Cardiac muscle cell (in vitro differentiated cells and primary cell): ENCODE measurements at places on chromosomes 16 and 17.

GRCh38 chr17:11916091-11916490 lies 81.2 kb downstream of the ZNF18 start:
- DNase-seq = no peak

DNA sequence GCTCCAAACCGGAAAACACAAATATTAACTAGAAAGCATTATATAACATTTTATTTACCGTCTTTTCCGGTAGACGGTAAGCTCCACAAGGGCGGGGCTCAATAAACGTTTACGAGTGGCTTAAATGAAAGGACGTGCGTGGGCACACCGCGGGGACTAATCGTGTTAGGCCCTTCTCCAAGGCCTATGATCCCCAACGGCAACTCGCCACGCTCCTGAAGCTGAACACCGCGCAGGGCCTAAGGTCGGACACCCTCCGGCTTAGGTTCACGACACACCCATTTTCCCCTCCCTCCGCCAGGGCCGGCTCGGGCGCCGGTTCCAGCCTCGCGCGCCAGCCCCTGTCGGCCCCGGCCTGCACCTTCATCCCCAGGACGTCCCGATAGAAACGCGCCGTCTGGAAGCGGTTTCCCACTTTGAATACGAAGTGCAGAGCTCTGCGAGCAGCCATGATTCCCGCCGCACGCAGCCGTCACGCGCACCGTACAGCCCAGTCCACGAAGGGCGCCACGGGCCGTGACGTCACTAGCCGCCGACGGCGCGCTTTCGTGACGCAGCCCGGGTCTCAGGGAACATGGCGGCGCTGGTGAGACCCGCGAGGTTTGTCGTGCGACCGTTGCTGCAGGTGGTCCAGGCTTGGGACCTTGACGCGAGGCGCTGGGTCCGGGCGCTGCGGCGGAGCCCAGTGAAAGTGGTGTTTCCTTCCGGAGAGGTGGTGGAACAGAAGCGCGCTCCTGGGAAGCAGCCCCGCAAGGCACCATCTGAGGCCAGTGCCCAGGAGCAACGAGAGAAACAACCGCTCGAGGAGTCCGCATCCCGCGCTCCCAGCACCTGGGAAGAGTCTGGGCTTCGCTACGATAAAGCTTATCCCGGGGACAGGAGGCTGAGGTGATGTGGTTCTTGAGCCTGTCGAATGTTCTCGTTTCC lies at the start of the genes GLOD4 and MRM3:
Gene GLOD4, minus strand, starts transcription at position 476 of the 927 bp plus-strand sequence. Its CDS starts 25 bp downstream, at position 451.
Gene MRM3, plus strand, starts transcription at position 549 of the 927 bp plus-strand sequence. Its CDS starts 26 bp downstream, at position 575.
- DNase-seq = peak; percentile 92

DNA sequence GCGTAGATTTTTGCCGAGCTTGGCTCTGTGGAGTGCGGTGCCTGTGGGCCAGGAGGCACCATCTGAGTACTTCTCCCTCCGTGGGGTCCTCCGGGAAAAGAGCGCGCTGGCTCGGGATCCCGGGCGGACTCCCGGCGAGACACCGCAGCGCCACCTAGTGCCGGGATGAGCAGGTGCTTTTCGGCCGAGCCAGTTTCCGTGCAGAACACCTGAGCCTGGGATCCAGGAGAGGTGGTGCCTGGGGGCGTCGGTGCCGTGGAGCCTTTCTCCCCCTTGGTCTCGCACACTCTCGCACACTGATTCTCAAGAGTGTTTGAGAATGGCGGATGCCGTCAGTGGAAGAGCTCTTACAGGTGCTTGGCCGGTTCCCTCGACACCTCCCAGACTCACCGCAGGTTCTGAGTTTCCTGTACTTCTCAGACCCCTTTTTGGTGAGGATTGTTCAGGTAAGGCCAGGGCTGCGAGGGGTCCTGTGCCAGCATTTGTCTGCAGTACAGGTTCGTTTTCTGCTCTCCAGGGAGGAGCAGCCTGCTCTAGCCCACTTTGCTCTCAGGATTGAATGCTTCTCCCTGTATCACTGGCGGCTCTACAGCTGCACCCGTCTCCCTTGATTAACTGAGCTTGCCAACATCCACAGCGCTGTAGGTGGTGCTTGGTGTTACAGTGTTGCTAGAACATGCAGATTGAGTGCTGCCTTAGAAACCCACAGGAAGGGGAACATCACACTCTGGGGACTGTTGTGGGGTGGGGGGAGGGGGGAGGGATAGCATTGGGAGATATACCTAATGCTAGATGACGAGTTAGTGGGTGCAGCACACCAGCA lies 23.3 kb downstream of the TBCD start:
- DNase-seq = peak; percentile 74

GRCh38 chr17:1078831-1079561 lies 82.1 kb downstream of the TIMM22 start:
- DNase-seq = no peak

DNA sequence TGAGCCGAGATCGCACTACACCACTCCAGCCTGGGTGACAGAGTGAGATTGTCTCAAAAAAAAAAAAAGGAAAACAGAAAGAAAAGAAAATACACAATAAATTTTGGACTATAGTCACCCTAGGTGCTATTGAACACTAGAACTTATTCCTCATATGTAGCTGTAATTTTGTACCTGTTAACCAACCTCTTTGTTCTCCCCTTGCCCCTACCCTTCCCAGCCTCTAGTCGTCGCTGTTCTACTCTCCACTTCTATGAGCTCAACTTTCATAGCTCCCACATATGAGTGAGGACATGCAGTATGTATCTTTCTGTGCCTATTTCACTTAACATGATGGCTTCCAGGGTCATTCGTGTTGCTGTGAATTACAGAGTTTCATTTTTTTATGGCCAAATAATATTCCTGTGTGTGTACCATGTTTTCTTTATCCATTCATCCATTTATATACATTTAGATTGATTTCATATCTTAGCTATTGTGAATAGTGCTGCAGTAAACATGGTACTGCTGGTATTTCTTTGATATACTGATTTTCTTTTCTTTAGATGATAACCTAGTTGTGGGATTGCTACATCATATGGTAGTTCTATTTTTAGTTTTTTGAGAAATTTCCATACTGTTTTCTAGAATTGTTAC lies 28.3 kb downstream of the VPS35L start:
- peak; percentile 73 for DNase-seq

GRCh38 chr16:81457326-81458133 lies 12.9 kb downstream of the CMIP start:
- no peak for DNase-seq

GRCh38 chr16:73399486-73399885 lies 351.6 kb upstream of the ZFHX3 start:
- no peak for DNase-seq

GRCh38 chr16:27738596-27738995 lies 188.7 kb downstream of the KATNIP start:
- no peak for DNase-seq

- no peak for DNase-seq
Measured at GRCh38 chr16:85002608-85003007, 8.7 kb downstream of the ZDHHC7 start.

DNA sequence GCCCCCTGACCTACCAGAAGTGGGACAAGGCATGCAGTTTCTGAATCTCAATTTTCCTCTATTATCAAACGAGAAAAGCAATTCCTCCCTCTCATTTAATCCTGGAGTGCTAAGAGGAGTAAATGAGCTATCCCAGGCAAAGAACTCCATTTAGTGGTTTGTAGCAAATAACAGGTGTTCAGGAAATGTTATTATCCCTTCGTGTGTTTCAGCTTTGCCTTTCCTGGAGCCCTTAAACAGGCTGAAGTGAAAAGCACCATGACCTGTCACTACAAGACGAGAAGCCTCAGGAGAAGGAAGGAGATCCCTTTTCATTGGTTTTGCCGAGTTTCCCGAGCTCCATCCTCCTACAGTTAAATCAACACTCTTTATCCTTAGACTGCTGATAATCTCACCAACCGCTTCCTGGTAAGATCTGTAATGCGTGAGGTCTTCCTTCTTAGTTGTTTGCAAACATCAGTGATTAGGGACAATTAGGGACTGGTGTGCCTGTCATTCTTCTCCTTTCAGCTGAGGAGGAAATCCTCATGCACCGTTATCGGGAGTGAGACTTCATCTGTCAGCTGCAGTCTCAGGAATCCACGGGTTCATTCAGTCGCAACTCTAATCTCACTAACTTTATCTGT lies 30.8 kb upstream of the MYOCD start:
- DNase-seq = peak; percentile 46

DNA sequence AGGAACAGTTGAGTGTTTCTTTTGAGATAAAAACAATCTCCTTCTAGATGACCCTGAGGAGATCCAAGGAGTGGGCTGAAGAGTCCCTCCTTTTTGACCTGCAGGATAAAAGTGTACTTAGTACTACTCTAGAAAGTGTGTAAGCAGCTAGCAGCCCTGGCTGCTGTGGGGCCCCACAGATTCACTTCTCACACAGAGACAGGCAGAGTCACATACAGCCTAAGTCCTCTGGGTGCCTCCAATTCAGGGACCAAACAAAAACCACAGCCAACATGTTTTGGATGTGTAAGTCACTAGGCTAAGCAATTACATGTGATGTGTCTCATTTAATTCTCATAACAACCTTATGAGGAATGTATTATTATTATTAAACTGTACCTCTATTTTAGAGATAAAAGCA lies 97.1 kb downstream of the TMEM100 start:
- no peak for DNase-seq

- DNase-seq = no peak
Measured at GRCh38 chr16:76370344-76370743, 93.1 kb downstream of the CNTNAP4 start.

DNA sequence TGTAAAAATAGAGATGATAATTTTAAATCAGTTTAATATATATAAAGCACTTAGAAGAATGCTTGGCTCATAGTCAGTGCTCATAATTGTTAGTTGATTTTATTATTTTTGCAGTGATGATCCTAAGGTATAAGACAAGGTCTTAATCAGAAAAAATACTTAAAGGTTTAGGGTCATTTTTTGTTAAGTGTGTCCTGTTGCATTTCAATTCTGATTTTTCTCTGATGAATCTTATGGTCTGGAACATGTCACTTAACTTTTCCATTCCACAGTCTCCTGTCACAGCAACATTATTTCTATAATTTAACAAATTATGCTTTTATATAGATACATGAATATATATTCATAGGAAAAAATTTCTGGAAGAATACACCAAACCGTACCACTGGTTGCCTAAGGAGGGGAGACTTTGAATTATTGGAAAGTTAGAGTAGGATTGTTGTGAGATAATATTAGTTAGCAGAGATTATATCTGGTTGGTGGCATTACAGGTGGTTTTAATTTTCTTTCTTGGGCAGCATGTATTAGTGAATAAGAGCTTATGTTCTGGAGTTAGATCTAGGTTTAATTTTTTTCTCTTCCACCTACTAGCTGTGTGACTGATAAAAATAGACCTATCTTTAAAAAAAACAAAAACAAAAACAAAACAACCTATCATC lies 188.7 kb downstream of the TANC2 start:
- no peak for DNase-seq

GRCh38 chr17:7932483-7932891 lies 481 bp downstream of the CNTROB start:
- peak; percentile 32 for DNase-seq

DNA sequence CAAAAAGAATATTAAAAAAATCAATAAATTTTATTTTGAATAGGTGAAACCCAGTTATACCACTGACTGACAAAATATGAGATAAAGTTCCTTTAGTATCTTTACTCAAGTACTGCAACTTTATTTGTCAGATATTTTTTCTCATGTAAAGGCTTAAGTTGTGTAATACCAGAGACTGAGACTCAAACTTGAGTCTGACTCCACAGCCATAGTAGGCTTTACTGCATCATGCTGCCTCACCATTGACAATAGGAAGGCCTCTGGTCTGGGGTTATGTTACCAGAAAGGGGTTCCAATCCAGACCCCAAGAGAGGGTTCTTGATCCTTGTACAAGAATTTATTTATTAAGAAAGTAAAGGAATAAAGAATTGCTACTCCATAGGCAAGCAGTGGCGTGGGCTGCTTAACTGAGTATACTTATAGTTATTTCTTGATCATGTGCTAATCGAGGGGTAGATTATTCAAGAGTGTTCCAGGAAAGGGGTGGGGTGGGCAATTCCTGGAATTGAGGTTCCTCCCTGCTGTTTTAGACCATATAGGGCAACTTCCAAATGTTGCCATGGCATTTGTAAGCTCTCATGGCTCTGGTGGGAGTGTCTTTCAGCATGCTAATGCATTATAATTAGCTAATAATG lies 187.4 kb upstream of the WSB1 start:
- DNase-seq = no peak

DNA sequence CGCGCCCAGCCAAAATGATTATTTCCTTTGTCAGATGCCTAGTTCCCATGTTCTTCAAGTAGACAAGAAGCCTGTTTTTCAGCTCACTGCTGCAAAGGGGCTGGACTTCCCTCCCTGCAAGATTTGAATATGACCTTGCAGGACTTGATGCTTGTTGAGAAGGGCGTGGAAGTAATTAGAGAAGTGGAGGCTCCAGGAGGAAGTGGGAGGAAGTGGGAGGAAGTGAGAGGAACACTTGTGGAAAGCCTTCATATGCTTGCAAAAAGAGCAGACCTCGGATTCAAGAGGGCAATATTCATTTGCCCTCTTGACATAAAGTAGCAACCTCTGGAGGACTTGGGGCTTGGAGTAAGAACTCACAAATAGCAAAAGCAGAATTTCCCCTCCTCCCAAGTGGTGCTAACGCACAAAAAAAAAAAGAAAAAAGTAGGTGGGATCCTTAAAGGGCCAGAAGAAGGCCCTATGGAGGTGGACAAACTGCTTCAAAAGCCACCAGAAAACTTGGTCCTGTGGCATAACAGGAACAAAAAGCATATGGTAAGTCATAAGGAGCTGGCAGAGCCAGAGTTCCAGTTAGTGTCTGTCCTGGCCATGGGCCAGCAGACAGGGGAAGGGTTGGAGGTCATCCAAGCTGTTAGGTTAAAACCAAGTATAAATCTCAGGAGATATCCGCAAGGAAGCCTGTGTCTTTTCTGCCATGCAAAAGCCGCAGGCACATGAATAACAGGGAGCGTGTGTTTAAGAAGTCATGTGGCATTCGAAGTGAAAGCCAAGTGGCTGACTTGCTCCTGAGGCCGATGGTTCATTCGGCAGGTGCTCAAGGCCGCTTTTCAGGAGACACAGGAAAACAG lies 20.6 kb upstream of the PRKAR1A start:
- no peak for DNase-seq

DNA sequence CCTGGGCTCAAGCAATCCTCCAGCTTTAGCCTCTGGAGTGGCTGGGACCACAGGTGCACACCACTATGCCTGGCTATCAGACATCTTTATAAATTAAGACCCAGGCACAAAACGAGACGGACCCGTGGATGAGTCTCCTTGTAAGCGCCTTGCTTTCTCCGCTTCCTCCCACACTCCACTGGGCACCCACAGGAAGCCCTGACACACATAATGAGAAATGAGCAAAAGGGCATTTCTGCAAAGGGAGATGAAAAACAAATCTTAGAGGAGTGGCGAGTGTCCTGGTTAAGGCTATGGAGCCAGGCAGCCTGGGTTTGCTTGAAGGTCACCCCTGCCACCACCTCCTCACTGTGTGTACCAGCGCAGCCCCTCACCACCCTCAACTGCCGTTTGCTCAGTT lies 56.3 kb downstream of the XYLT1 start:
- DNase-seq = no peak
